Neural crest cell (in vitro differentiated cells): ENCODE measurements at places on chromosomes 16 and 17.

DNA sequence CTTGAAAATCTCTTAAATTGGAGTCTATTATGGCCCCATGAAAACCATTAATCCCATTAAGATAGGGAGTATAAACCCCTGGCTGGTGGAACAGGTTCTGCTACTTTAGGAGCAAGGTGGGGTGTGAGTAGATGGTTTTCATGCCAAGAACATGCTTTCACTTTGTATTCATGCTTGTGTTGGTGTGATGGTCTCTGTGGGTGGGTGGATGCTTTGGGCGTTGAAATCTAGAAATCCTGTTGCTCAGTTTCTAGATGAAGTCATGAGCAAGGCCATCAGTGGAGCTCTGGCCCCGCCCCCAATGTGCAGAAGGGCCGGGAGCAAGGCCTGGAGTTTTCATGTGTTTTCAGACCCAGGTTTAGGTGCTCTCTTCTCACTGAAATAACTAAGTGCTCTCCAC is 20.1 kb downstream of the PLD6 start:
- no peak overlapping the region for H3K27ac ChIP-seq
- no peak for DNase-seq
- no peaks in the 10 kb centered on the region for H3K27me3 ChIP-seq
- no peaks in the 10 kb centered on the region for H3K4me1 ChIP-seq

DNA sequence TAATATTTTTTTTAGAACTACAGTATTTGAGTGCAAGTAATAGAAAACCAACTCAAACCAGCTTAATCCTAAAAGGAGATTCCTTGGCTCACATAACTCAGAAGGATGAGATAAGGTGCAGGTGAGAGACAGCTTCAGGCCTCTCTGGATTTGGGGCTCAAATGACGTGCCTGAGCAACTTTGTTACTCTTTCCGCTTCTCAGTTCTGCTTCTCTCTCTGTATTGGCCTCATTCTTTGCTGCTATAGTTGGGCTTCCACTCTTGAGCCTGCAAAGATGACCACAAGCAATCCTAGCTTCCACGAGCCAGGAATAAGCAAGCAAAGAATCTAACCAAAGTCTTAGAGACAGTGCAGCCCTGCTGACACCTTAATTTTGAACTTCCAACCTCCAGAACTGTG is 45.0 kb upstream of the NLK start:
- H3K27ac ChIP-seq, result no peak overlapping the region
- H3K36me3 ChIP-seq, result no peaks in the 10 kb centered on the region
- H3K27me3 ChIP-seq, result peaks cover 15% of the 10 kb centered on the region
- no peak for DNase-seq

DNA sequence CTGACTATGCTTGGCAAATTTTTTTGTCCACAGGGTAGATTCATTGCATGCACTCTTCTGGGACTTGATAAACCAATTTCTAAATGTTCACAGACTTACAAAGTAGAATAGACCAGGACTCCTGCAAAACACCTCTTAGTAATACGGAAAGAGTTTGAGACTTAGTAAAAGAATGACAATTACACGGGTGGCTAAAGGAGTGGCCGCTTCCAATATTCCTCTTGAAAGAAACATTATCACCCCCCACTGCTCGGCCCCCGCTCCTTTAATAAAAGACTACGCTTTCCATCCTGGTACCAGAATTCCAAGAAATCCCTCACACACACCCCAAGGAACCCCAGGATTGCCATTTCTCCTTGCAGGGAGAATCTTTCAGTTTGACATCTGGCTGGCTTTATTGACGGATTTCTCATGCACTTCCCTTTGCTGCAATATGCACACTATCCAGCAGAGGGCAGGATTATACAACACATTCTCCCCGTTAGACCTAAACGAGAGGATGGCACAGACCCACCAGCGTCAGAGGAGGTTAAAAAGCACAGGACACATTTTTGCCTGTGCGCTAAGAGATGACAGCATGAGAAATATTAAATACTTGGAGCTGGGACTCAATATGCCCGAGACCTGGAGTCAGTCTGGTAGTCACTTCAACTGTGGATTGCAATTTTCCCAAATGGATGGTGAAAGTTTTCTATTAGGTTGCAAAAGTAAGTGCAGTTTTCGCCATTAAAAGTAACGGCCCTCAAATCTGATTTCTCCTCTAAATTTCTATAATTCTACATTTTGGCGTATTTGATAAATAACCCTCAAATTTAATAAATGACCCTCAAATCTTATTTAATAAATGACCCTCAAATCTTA is 46.6 kb upstream of the NUDT7 start:
- DNase-seq, result peak; percentile 71
- H3K36me3 ChIP-seq, result no peaks in the 10 kb centered on the region
- H3K27ac ChIP-seq, result no peak overlapping the region
- H3K4me1 ChIP-seq, result no peaks in the 10 kb centered on the region
- H3K27me3 ChIP-seq, result peaks cover 5% of the 10 kb centered on the region
- no peak overlapping the region for H3K4me3 ChIP-seq

- H3K27me3 ChIP-seq, result no peaks in the 10 kb centered on the region
- DNase-seq, result no peak
- no peak overlapping the region for H3K4me3 ChIP-seq
- H3K4me1 ChIP-seq, result peaks cover 34% of the 10 kb centered on the region
- H3K36me3 ChIP-seq, result peaks cover 17% of the 10 kb centered on the region
These were observed 54.8 kb downstream of the VAC14 start for GRCh38 chr16:70746040-70746707.

- peaks cover 39% of the 10 kb centered on the region for H3K4me1 ChIP-seq
- H3K36me3 ChIP-seq, result peaks cover 4% of the 10 kb centered on the region
- peak overlapping the region; percentile 99 for H3K27ac ChIP-seq
- H3K27me3 ChIP-seq, result peaks cover 15% of the 10 kb centered on the region
- DNase-seq, result peak; percentile 87
These were observed 49.6 kb downstream of the USP22 start for GRCh38 chr17:20992987-20993862.

DNA sequence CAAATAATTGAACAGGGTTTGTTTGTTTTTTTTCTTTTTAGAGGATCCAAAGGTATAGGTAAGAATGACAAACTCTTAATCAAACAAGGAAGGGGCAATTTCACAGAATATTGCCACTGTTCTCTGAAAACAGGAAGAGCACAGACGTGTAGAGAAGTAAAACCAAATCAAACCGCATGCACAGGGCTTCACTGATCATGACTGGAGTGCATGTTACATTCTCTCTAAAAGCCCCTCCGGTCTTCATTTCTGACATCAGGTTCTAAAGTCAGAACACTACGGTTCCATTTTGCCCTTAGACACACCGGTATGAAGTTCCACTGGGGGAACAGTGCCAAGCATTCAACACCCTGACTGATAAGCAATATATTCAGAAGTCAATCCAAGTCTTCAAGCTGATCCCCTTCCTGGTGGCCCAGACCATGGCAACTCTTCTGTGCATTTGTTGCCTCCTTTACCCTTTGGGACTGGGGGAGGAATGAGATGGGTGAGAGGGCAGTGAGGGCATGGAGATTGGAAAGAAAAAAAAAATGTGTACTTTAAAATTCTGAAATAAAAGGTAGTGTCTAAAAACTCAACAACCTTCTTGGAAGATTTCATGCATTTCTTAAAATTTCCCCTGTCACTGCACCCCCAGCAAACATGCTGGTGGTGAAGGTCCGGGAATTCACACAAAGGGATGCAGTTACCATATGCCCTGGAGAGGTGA is 1.4 kb downstream of the MMD start:
- no peak for DNase-seq
- H3K27me3 ChIP-seq, result peaks cover 24% of the 10 kb centered on the region
- H3K4me1 ChIP-seq, result peaks cover 25% of the 10 kb centered on the region

DNA sequence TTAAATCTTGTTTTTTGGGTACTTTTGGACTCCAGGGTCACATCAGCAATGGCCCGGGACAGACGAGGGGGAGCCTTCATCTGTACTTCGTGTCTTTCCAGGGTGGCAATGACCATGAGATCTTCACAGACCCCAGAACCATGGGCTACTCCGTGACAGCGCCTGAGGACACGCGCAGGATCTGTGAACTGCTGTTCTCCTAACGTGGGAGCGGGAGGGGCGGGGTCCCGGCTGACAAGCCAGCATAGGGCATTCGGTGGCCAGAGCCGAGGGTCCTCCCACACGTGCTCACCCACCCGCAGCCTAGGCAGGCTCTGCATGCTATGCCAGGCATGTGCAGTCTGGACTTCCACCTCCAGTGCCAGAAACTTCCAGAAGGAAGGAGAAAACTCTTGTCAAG is 21.2 kb downstream of the CARHSP1 start:
- peaks cover 11% of the 10 kb centered on the region for H3K4me1 ChIP-seq
- H3K27ac ChIP-seq, result no peak overlapping the region
- no peak for DNase-seq
- peaks cover 2% of the 10 kb centered on the region for H3K27me3 ChIP-seq

GRCh38 chr17:35433075-35433894 is 985 bp upstream of the SLFN12 start:
- DNase-seq, result no peak
- no peaks in the 10 kb centered on the region for H3K36me3 ChIP-seq
- H3K4me3 ChIP-seq, result peak overlapping the region; percentile 86
- peak overlapping the region; percentile 59 for H3K27ac ChIP-seq
- peaks cover 35% of the 10 kb centered on the region for H3K4me1 ChIP-seq
- H3K27me3 ChIP-seq, result no peaks in the 10 kb centered on the region

DNA sequence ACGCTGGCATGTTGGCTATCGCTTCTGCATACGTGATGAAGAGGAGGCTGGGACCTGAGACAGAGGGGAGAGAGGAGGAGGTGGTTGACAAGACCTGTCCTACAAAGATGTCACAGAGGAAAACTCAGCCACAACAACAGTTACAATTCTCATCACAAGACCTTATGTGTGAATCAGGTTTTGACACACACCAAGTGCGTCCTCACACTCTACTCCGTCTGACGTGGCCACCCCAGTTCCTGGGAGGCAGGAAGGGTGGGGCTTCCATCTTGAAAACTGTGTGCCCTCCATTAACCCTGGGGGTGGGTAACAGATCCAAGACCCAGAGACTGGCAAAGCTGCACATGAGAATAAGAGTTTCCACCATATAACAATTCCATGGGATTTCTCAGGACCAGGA is 24.1 kb downstream of the SLC6A4 start:
- no peak for DNase-seq
- H3K4me3 ChIP-seq, result no peak overlapping the region
- peaks cover 3% of the 10 kb centered on the region for H3K27me3 ChIP-seq
- H3K4me1 ChIP-seq, result no peaks in the 10 kb centered on the region
- H3K27ac ChIP-seq, result no peak overlapping the region
